ENCODE measurements at places on chromosomes 6 and 20.

GRCh38 chr6:140303218-140303949 is 928.9 kb upstream of the CITED2 start:
- DNase-seq: no peak

DNA sequence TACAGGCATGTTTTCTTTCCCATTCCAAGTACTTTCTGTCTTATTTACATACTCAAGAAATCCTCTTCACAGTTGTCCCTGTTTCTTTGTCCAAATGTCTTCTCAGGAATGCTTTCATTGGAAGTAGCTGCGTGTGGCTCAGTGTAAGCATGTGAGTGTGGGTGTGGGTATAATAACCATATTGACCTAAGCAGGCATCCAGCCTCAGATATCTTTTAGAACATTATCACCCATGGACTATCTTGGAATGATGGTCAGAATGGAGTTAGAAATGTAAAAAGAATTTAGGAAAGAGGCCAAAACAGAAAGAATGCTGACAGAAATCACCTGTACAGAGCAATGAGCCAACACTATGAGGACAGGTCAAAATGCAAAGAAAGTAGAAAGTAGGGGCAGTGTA is 16.4 kb downstream of the VNN2 start:
- no peak for DNase-seq

DNA sequence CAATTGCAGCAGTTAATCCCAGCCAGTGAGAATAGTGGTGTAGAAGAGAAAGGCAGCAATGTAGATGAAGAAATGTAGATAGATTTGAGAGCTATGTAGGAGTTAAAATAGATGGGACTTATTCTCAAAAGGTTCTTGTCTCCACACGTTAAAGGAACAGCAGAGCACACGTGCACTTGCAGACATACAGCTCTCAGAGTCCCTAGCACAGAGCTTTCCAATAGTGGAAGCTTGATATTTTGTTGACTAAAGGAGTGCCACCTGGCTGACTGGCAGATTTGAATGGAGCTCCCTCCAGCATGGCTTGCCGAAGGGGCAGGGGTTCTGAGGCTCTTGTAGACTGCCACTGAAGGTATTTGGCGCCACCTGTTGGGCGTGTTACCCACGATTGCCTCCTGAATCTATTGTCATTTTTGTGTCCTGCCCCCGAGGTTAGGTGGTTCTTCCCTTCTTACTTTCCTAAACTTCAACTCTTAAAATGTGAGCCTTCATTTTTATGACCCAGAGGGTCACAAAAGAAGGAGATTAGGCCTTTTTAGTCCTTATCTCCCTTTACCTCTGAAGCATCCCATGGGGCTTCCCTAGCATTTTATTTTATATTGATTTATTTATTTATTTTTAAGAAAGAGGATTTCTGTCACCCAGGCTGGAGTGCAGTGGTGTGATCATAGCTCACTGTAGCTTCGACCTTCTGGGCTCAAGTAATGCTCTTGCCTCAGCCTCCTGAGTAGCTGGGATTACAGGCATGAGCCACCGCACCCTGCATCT is 16.4 kb downstream of the BRD2 start:
- no peak for DNase-seq

DNA sequence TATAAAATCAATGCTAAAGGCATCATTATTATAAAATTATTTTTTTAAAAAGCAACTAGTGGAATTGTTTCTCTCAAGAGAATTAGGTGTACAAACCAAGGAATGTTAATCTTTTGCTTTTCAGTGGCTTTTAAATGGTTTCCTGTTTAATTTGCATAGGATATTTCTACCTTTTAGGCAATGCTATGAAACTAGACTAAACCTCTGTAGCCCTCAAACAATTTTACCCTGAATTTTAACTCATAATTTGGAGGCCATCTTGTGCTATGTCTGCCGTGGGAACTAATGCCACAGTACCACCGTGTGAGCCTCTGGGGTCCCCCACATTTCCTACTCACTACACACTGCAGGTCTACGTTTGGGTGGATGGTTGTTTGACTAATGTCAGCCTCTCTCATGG is 20.6 kb downstream of the PHACTR2 start:
- DNase-seq: no peak

DNA sequence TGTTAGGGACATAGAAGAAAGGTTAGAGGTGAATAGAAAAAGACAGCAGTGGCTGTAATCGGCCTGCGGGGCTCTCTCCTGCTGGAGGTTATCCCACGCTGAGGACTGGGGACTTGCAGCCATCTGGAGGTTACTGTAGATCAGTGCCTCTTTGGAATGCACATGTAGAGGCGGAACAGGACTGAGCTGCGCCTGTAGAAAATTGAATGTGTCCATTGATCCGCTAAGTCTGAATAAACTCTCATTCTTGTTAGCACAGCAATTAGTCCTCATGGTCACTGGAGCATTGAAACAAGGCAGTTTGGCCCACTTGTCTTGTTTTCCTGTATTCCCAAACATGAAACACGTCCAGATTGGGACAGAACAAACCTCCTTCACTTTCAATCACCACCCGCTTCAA is 46.3 kb upstream of the F13A1 start:
- DNase-seq: no peak

GRCh38 chr6:154304191-154304590 is 52.4 kb downstream of the IPCEF1 start:
- no peak for DNase-seq

DNA sequence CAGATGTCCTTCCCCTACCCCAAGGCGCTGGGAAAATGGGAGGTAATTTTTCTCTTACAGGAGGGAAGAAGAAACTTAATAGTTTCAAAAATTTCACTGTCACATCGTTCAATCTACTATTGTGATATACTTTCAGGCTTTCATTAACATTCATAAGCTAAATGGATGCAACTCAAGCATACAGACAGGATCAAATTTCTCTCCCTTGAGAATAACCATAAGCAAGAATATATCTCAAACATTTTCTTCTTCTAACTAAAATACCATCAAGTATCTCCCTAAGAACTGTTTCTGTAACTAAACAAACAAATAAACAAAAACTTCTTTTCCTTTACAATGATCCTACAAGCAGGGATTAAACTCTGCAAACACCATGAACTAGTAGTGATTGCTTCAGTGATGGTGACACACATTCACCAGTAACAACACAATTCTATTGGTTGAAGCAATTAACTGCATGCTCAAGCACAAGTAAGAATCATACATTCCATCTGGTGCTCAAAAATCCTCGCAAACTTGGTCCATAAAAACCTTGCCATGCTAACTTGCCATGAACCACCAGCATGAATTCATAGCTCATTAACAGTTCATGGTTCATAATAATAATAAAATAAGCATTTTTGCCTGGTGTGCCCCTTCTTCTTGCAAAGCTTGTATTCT is 183.8 kb downstream of the PTPRK start:
- DNase-seq: no peak

DNA sequence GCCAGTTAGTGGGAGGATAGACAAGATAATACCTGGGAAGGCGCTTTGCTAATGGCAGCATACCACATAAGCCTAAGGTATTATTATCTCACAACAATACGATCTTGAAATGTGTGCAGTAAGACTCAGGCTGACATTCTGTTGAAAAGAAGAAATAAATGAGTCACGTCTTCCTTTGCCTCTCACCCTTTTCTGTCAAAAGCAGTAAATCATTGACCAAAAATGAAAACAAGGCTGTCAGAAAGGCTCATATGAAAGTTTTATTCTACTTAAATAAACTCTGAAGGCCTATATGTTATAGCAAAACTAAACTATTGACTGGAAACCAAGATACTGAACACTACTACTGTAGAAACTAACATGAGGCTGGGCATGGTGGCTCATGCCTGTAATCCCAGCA is 43.1 kb upstream of the IL20RA start:
- no peak for DNase-seq

GRCh38 chr6:54768494-54768893 is 78.1 kb upstream of the FAM83B start:
- no peak for DNase-seq

GRCh38 chr20:58306421-58307261 is 2.9 kb upstream of the RAB22A start:
- no peak for DNase-seq

- DNase-seq: no peak
These were observed 7.1 kb downstream of the PRIM2 start for GRCh38 chr6:57324538-57324937.

DNA sequence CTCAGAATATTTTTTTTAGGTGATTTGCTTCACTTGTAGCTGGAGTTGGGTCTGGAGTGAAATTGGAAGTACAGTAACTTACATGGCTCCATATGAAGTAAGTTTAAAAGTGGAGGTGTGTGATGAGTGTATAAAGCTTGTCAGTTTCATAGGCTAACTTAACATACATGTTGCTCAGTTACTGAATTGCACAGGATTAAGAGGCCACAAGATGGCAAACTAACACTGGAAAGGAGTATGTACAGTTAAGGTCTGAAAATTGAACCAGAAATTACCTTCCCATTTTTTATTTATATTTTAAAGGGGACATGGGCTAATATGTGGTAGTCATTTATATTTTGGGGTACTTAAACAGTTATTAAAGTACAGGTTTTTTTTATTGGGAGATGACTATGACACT is 45.3 kb upstream of the SMIM8 start:
- no peak for DNase-seq

DNA sequence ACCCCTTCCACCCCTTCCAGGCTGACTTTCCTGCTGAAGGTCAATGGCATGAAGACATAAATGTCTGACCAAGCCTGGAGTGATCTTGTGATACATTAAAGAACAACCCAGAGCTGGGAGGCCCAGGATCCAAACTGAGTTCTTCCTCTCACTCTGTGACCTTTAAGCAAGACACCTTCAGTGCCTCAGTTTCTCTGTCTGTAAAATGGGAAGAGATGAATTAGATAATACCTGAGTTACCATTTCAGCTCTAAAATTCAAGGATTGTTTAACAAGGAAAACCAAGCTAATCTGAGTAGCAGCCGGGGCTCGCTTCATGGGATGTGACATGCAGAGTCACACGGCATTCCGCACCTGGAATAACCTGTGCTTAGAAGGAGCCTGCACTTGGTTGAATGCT is 7.0 kb upstream of the NFATC2 start:
- DNase-seq: no peak

DNA sequence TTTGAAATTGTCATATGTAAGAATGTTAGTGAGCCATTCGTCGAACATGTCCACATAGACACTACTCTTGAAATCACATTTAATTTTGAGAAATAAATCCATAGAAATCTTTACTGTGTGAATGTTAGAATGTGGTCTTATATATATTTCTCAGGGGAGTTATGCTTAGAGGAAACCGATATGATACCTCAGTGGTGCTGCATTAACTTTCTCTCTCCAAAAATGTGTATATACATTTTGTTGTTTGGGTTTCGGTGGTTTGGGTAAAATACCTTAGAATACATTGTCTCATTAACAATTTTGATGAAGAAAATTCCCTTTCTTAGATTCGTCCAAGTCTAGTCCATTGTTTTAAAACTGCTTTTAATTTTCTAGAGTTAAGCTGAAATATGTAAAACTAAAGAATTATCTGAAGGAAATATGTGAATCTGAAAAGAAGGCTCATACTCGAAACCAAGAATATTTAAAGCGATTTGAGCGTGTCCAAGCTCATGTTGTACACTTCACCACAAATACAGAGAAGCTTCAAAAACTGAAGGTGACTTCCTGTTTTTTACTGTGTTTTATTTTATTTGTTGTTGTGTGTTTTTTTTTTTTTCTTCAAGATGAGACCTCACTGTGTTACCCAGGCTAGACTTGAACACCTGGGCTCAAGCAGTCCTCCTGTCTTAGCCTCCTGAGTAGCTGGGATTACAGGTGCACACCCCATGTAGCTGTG is 10.3 kb downstream of the KIZ start:
- no peak for DNase-seq

DNA sequence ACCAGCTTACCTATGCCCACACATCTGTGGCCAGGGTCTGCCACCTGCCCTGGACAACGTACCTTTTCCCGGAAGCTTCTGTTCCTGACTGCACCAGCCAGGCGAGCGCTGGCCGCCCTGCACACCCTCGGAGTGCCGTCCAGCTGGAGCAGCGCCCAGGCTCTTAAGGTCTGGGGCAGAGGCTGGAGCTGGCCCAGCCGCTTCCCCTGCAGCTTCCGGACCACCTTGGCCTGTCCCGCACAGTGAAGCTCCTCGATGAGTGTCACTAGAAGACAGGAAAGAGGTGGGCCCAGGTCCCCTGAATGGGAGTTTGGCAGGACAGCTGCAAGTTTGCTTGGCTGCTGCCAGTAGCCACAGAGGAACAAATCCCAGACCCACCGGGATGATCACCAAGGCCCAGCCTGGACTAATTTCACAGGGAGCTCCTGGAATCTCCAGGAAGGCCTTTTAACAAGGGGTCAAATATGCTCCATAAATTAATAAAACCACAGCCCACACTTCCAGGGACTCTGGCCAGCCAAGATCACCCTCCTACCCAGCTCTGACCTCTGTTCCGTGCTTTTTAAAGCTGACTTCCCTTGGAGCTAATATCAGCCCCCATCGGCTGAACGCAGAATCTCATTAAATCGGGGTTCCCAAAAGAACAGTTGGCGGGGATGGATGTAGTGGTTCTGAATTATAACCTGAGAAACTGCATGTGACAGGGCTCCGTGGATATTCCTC is 82.3 kb downstream of the PTPN1 start:
- DNase-seq: no peak

DNA sequence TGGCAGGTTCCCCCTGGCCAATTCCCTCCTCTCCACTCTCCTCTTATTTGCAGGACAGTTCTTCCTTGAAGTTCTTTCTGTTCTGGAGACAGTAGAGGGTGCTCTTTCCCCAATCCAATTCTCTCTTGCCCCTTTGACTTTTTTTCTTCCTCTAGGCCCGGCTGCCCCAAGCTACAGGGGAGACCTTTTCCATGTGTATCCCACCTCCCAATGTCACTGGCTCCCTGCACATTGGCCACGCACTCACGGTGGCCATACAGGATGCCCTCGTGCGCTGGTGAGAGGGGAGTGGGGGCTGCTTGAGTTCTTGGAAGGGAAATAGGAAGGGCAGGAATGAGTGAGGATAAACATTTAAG is 1.5 kb downstream of the VARS2 start:
- DNase-seq: no peak

- no peak for DNase-seq
These were observed 283.8 kb downstream of the ALDH8A1 start for GRCh38 chr6:134666125-134666524.

DNA sequence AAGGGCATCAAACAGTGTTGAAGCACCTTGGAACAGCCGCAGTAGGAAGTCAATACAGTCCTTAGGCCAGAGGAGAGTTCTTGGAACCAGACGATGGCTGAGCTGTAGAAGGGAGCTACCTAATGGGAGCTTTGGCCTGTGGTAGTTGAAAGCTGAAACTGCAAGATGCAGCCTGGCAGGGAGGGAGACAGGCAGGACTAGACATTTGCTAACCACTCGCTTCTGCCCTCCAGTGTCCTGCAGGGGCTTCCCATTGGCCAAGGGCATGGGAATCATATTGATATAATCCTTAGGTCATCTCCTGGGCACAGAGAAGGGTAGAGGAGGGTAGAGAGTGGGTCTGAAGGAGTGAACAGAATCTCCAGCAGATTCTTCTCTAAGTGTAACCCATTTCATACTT is 60.4 kb downstream of the TPD52L1 start:
- no peak for DNase-seq
